Suppressor macrophage treated with lipopolysaccharide for 4 hours (primary cell): ENCODE measurements at places on chromosomes 5 and 9.

DNA sequence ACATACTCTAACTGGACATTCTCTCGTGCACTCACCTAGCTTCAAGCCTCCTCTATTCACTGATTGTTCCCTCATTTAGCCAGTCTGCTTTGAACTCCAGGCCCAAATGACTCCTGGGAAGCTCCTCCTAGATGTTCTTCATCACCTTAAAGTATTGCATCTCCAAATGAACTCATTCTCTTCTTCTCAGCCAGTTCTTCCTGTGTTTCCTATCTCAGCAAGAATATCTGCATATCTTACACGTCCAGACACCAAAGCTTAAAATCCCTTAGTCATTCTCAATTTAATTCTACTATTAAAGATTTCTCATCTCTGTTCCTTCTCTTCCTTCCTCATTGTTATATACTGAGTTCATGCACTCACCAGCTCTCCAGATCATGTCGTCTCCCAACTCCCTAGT, 118.6 kb upstream of the DAB2 start:
- DNase-seq, result peak; percentile 38

- no peak for DNase-seq
Observed at GRCh38 chr9:87179553-87180340, 232.4 kb upstream of the GAS1 start.

DNA sequence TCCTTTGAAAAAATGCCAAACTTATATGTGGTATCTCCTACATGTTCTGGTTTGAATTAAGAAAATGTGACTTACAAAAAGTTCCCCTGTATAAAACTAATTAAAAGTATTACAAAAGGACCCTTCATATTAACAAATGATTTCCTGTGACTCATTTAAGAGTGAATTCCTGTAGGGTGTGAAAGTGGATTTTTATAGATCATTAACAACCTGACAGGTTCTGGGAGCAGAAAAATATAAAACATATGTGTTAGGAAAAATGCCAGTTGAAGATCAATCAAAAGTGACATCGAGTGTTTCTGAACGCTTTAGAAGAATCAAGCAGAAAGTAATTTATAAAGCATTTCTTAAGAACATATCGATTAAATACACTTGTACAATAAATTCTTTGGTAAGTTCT, 35.5 kb downstream of the CAMK4 start:
- DNase-seq, result no peak

DNA sequence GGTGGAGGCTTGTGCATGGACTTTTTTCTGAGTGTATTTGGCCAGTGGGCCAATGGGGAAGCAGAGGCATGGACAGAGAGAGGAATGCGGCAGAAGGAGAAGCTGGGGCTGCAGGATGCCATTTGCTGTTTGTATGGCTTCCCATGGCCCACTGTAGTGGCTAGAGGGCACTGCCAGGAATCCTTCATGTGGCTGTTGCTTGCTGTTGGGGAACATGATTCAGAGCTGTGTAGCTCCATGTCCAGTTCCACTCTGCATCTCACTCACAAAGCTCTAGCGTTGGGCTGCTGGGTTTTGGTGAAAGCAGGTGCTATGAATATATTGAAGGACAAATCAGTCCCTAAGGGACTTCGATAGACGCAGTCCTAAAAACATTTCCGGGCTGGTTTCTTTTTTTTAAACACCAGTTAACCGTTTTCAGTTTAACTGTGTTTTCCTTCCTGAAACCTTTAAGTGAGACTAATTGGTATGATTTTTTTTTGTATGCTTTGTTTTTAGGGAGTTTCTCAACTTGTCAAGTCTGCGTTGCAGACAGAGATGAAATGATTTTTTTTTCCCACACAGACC, 51.3 kb downstream of the SLC22A5 start:
- peak; percentile 31 for DNase-seq

DNA sequence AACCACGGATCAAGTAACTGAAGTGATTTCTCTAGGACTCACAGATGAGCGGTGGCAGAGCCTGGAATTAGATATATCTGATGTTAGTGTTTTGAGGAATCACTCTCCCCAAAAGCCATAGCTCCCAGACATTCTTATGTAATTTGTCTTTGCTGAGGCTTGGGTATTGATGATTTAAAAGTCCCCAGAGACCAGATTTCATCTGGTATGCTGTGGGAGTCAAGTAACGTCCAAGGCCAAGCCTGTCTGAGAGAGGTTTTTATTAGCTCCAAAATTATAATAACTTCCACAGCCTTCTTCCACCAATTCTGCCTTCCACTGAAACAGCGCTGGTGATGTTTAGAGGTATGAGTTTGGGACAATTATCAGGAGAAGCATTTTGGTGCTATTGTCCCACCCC, 21.3 kb upstream of the KCNIP1 start:
- no peak for DNase-seq

DNA sequence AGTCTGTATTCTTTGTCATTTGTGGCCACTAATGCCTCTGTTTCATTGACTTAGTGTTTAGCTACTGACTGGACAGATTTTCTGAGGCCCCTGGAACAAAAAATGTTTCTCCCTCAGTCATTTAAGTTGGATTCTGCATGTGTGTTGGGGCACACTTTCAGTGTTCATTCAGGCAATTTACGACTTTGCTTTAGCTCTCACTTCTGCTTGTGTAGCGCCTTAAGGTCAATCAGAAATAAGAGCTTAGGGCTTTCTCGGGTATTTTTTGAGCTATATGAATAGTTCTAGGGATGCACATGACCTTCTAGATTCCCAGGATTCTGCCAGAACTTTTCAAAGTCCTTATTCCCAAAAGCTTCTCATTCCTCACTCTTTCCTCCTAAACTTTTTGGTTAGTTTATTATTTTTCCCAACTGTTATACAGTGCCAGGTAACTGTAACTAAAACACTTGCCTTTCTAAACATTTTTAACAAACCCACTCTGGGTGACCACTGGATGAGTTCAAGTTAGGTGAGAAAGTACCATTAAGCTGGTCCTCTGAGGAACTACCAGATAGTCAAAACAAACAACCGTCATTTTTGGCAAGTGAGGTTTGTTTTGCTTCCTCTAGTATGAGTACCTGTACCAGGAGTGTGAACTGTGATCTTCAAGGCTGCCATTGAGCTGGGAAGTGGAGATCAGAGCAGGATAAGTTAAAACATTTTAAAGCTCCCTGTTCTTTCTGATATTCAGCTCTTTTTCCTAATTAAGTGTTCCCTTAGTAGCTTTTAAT, 571.3 kb upstream of the TLE4 start:
- no peak for DNase-seq

DNA sequence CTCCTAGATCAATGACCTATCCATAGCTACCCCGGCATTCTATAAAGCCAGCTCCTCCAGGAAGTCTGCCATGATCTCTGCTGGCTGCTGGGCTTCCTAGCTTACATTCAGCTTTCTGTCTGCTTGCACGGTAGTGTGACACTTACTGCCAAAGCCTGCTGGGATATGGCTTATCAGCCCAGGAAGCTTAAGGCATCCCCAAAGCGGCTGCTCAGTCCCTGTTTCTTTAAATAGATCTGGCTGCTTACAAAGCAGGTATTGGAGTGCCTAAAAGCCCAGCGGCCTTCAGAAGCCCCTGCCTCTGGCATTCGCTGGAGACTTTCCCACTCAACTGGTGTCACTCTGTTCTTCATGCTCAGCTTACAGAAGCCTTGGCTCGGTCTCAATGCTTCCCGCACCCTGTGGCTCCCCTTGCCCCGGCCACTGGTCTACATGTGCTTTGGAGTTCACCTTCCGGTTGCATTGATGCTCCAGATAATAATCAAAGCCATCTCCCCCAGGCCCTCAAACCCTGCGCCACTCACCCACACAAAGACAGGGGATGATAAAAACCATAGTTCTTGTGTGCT, 31.3 kb upstream of the STRBP start:
- DNase-seq, result no peak

DNA sequence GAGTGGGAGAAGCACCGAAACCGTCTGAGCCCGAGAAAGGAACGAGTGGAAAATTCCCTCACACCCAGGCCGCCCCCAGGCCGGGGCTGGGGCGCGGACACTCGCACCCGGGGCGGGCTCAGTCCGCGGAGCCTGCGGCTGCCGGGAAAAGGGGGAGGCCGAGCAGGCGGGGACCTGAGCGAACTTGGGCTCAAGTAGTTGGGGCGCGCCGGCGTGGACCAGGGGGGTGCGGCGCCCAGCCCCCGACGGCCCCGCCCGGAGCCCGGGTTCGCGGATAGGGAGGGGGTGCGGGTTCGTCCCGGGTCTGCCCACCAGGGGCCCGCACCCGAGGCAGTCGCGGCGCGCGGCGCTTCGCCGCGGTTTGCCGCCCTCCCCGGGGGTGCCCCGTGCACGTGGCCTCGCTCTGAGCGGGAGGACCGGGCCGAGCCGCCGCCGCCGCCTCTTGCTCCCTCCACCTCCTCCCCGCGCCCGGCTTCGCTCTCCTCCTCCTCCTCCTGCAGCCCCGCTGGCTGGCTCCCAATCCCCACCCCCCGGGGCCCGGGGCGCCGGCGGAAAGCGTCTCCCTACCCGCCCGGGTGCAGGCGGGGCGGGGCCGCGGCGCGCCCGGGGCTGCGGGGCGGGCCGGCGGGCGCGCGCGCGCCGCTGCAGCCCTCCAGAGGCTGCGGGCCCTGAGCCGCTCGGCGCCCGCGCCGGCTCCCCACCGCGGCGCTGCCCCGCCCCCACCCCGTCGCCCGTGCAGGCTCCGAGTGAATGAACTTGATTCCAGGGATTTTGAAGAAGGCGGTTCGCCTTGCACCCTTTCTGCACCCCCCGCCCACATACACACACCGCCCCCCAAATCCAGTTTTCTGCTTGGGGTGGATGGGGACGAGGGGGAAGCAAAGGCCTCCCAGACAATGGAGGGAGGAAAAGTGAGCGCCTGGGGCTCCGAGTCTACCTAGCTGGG, 1.3 kb upstream of the NFIB start:
- peak; percentile 9 for DNase-seq

DNA sequence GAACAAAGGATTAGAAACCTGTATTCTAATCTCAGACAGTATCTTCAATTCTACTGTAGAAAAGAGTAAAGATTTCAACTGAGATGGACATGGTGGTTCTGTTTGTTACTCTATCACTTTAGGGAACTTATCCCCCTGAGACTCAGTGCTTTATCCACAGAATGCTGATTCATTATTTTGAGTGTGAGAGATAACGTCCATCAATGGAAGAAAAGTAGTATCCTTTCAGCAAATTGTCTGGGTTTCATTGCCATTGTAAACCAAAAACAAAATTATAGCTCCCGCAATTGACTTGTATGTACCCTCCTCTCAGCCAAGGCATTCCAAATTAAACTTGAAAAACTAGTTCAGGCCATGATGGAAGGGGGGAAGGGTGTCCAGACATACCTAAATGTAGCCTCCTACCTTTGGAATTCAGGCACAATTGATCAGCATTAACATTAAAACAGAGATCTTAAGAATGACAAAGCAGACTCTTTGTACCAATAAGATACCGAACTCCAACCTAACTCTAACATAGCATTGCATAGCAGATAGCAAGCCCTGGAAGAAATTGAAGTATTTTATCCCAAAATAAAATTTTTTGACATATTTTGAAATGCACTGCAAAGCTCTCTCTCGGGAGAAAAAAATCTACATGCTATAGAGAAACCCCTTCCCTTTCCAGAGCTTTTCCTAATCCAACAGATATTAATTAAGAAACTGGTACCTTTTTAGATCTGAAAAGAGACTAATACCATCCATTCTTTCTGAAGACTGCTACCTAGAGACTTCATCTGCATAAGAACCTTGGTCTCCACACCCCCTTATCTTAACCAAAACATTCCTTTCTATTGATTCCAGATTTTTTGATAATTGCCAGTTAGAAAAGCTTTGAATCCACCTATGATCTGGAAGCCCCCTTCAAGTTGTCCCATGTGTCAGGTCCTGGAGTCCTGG, 1055.7 kb downstream of the PTPRD start:
- no peak for DNase-seq

GRCh38 chr5:143395638-143396352, 7.7 kb downstream of the NR3C1 start:
- DNase-seq, result no peak

DNA sequence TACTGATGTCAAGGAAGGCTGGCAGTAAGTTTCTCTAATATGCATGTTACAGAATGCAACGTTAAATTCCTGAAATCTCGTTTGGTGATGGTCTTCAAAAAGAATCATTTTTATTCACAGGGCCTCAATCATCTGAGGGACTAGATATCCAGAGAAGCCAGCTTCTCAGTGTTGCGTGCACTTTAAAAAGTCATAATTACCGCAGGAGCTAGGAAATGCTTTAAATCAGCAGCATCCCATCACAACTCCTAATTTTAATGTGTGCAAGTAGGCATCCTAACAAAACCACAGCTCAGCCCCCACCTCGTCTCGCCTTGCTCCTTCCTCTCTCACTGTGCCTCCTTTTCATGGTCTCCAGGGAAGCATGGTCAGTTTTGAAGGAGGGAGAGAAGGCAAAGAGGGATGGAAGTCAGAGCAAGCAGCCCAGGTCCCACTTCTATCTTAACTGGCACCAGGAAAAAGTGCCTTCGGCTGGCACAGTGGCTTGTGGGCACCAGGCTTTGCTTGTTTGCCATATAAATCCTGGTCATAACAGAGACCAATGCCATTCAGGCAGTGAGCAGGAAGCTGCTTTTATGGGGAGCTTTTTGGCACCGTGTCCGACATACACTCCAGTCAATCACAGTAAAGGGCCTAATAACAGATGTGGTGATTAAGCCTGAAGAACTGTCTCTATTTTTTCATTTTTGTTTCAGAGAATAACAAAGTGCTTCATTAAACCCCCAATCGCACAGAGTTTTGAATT, 21.4 kb downstream of the MEGF10 start:
- DNase-seq, result no peak

DNA sequence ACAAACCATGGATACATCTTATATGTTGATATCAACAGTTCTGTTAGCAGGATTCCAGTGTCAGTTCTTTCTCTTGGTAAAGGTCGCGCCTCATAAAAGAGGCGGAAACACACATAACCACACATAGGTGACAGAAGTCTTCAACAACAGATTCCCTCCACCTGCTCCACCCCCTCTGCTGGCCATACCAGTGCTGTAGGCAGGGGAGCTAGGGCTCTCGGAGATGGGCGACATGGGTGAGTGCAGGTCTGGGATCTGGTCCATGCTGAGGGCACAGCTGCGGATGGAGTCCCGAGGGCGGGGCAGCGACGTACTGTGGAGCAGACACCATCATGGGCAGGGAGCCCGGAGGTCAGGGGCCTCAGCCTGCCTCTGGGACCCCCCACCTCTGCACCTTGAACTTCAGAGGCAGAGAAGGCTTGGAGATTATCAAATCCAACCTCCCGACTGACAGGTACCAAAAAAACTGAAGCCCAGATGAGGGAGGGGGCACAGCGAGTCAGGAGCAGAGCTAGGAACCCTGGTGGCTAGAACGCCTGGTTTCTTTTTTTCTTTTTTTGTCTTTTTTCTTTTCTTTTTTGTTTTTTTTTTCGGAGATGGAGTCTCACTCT, 12.0 kb upstream of the TOR2A start:
- no peak for DNase-seq

- no peak for DNase-seq
Observed at GRCh38 chr5:143311955-143312354, 91.5 kb downstream of the NR3C1 start.
